NCI-H510A (cell line): ENCODE measurements at places on chromosomes 6 and 20.

DNA sequence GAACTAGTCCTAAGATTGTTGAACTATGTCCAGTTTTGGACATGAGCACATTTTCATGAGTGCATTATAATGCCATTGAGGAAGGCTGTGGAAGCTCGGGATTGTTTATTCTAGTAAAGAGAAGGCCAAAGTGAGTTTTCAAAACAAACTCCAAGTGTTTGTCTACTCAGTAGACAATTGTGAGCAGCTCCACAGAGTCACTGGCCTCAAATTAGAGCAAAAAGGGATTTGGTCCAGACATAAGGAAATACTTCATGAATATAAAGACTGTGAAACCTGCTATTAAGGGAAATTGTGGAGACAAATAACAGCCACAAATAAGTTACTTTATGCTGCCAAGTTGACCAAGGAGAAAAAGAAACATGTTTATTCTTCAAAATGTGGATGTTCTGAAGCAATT is 42.6 kb upstream of the PREP start:
- DNase-seq: no peak

DNA sequence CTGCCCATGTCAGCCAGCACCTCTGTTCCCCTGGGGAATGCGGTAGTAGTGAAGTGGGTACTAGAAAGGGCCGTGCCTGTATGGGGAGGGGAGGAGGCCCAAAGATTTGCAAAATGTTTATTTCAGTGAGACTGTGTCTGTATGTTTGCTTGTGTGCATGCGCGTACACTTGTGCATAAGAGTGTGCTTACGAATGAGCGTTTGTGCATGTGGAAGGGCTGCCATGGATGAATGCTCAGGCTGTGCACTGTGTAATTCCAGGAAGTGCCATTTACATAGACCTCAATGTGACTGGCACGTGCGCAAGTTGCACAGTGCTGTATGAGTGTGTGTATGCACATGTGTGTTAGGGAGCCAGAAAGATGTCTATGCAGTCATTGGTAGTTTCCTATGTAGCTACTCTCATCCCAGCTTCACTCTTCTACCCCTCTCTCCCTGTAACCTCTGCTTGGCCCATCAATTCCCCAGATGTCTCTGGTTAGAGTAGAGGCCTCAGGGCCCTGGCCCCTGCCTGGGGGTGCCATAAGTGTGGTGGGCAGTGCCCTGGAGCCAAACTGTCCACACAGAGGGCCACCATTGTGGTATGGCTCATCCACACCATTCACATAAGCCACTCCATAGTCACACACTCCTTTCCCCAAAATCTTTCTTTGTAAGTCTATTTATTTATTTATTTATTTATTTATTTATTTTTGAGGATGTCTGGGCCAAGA is 26.8 kb upstream of the SLC22A7 start:
- DNase-seq: no peak

DNA sequence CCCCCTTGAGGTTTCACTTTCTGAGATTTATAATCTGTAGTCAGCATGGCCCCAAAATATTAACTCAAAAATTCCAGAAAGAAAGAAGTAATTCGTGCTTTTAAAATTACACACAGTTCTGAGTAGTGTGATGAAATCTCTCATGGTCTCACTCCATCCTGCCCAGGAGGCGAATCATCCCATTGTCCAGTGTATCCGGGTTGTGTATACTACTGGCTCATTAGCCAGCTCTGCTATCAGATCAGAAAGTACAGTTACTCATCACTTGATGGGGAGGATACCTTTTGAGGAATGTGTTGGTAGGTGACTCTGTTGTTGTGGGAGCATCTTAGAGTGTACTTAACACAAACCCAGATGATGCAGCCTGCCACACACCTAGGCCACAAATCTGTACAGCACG is 65.2 kb downstream of the CDC5L start:
- DNase-seq: no peak

GRCh38 chr6:26570027-26570809 is 26.5 kb upstream of the ABT1 start:
- no peak for DNase-seq

DNA sequence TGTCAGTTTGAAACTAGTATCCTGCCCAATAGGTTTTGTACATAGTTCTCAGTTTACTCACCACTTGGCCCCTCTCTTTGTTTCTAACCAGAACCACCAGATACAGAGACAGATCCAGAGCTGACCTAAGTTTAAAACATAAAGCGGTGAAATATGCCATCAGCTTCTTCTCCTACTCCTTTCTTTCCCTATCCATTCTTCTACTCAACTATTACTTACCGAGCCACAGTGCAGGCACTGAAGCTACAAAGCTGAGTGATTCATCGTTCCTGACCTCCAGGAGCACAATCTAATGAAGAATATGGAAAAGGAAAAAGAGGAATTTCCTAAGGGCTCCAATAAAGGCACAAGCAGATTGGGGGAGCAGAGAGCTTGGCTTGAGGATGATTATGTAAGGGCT is 286.0 kb downstream of the FOXC1 start:
- DNase-seq: no peak

- no peak for DNase-seq
Observed at GRCh38 chr6:143726015-143726647, 48.4 kb downstream of the PHACTR2 start.

GRCh38 chr6:55968926-55969325 is 93.5 kb upstream of the BMP5 start:
- no peak for DNase-seq

GRCh38 chr6:125722886-125723285 is 26.5 kb upstream of the HEY2 start:
- no peak for DNase-seq

DNA sequence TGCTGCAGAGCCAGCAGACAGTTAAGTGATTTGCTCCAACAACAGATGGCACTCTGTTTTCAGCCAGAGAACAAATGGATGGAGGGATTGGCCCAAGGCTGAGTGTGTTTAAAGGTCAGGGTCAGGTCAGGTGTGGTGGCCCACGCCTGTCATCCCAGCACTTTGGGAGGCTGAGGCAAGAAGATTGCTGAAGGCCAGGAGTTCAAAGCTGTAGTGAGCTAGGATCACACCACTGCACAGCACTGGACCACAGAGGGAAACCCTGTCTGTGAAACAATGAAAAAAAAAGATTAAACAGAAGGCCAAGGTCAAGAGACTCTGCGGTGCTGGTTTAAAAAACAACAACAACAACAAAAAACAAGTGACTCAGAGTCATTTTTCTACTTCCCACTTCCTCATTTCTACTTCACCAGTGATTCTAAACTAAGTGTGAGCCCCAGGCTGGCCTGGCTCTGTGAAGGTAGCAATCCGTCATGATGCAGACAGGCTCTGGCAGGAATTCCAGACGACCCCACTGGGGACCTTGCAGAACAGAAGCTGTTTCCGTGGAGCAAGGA is 42.5 kb upstream of the ARMC2 start:
- DNase-seq: no peak

GRCh38 chr6:13517116-13517515 is 29.7 kb upstream of the GFOD1 start:
- no peak for DNase-seq

DNA sequence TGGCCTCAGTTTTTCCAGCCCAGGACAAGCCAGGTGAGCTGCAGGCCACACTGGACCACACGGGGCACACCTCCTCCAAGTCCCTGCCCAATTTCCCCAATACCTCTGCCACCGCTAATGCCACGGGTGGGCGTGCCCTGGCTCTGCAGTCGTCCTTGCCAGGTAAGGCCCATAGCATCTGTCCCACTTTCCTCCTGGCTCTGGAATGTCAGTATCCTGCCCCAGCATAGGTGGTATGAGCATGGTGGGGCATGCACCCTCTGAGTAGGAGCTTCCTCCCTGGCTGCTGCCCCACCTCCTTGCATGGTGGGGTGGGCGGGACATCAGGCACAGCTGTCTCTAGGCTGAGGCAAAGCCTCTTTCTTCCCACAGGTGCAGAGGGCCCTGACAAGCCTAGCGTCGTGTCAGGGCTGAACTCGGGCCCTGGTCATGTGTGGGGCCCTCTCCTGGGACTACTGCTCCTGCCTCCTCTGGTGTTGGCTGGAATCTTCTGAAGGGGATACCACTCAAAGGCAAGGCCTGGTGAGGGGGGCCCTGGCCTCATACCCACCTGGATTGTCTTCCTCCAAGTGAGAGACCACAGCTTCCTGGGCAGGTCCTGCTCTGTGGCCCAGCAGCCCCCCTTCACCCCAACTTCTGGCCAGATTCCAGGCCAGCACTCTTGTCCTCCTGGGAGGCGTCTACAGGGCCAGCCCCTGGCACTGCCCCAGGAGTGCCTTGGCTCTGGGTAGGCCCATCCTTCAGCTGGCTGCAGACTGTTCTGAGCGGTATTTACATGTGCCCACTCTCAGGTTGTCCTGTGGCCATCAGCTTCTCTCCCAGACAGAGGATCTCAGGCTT is 9.1 kb downstream of the PI16 start:
- DNase-seq: no peak

DNA sequence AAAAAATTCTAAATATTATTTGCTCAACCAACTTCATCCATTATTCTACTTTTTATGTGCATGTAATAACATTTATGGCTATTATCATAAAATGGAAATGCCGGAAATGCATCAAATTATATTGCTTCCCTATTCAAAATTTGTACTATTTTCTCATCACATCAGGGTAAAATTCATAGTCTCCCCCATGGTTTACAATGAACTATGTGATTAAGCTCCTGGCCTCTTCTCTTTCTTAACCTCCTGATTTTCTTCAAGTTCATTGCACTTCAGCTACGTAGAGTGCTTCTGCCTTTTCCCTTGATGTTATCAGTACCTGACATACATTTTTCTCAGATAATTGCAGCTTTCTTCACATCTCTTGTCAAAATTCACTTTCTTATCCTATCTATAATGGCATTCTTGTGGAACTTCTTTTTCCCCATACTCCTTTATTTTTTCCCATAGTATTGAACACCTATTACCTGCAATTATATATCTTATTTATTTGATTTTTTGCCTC is 699.1 kb upstream of the ADGRB3 start:
- DNase-seq: no peak

GRCh38 chr20:58926802-58927489 is 54.1 kb upstream of the NELFCD start:
- DNase-seq: no peak

DNA sequence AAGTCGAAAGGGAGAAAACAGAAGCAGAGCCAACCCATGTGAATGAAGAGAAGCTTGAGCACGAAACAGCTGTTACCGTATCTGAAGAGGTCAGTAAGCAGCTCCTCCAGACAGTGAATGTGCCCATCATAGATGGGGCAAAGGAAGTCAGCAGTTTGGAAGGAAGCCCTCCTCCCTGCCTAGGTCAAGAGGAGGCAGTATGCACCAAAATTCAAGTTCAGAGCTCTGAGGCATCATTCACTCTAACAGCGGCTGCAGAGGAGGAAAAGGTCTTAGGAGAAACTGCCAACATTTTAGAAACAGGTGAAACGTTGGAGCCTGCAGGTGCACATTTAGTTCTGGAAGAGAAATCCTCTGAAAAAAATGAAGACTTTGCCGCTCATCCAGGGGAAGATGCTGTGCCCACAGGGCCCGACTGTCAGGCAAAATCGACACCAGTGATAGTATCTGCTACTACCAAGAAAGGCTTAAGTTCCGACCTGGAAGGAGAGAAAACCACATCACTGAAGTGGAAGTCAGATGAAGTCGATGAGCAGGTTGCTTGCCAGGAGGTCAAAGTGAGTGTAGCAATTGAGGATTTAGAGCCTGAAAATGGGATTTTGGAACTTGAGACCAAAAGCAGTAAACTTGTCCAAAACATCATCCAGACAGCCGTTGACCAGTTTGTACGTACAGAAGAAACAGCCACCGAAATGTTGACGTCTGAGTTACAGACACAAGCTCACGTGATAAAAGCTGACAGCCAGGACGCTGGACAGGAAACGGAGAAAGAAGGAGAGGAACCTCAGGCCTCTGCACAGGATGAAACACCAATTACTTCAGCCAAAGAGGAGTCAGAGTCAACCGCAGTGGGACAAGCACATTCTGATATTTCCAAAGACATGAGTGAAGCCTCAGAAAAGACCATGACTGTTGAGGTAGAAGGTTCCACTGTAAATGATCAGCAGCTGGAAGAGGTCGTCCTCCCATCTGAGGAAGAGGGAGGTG is 38.7 kb downstream of the ZBTB2 start:
- no peak for DNase-seq

DNA sequence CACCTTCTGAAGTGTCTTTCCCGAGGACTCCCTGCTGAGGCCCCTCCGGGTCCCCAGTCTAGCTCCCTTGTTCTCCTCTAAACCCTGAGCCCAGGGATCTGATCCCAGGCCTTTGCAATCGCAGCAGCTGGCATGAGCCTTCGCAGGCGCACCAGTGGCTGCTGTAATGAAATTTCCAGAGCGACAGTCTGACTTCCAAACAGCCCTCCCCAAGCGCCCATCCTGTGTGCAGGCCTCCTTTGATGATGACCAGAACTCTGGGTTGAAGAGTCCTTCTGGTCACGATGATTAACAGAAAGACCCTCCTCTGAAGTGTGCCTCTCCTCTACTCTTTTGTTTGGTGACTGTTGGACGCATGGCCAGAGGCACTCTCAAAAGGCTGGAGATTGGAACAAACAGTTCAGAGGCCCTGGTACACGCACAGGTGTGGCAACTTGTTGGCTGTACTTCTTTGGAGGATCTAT is 89.1 kb upstream of the MPC1 start:
- no peak for DNase-seq

DNA sequence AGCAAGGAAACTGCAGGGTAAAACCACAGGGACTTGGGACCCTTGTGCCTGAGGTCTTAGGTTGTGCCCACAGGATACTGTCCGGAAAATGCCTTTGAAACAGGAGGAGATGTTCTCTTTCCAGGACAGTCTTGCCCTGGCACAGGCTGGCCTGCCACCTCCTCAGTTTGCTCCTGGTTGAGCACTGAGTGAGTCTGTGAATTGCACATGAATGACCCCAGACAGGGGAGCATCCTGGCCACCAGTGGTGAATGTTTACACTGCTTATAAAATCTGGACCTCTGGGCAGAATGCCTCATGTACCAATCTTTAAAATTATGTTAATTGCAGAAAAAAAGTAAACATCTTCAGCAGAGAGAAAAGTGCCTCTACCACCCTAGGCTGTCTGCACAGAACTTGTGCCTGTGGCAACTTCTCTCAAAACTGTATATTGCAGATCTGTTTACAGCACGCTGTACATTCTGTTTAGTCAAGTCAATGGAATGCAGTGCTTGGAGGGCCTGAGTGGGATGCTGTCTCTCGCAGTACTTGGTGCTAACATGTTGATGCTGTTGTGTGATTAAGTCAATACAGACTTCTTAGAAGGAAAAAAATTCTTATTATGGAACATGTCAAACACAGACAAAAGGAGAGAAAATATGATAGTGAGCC is 242.1 kb downstream of the SOD2 start:
- DNase-seq: no peak
